Activated T-helper 1 cell treated with anti-CD3 and anti-CD28 coated beads, Interleukin-12 subunit alpha, Interleukin-12 subunit beta, Interleukin-2, Interleukin-4 antibody, amounts not matched to agents 30 ng/mL and 10 ng/mL and 1 ng/mL, durations not matched to agents 14 hours and 24 hours and 36 hours (primary cell): ENCODE measurements at places on chromosomes 11 and 22. TPM values are rescaled to one million over a fixed set of nuclear protein-coding genes. Genes with fewer than 3 reads are reported as not detected.

Gene NCAM1
- total RNA-seq = not detected in 2 replicates

Gene CD248
- total RNA-seq = 0.10 TPM in 1 of 2 replicates, not detected in the other

GRCh38 chr11:70111269-70112016 is 33.3 kb downstream of the ANO1 start:
- DNase-seq = no peak
- no peaks in the 10 kb centered on the region for H3K36me3 ChIP-seq
- peaks cover 8% of the 10 kb centered on the region for H3K4me1 ChIP-seq
- H3K4me3 ChIP-seq = no peak overlapping the region
- peaks cover 5% of the 10 kb centered on the region for H3K27me3 ChIP-seq

DNA sequence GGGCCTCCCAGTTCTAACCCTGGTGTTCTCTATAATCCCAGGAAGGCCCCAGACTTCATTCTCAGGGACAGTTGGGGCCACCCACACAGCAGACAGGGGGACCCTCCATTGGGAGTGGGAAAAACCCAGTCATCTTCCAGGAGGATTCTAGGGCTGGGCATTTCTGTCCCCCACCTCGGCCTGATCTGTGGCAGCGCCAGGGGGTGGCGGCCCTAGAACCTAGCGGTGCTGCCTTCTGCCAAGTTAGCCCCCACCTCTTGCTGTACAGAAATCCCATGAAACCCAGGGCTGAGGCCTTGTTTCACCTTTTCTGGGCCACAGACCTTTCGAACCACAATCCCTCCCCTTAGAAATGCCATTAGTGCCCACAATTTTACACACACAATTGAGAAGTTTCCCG is 9.6 kb downstream of the CHST1 start:
- peaks cover 8% of the 10 kb centered on the region for H3K4me1 ChIP-seq
- H3K4me3 ChIP-seq = no peak overlapping the region
- no peak for DNase-seq
- H3K27ac ChIP-seq = no peak overlapping the region

- no peak for DNase-seq
- H3K4me3 ChIP-seq = no peak overlapping the region
- H3K27ac ChIP-seq = no peak overlapping the region
- no peaks in the 10 kb centered on the region for H3K27me3 ChIP-seq
- H3K36me3 ChIP-seq = peaks cover 4% of the 10 kb centered on the region
These were observed 79.8 kb downstream of the CLPB start for GRCh38 chr11:72354356-72355115.

- peaks cover 60% of the 10 kb centered on the region for H3K4me1 ChIP-seq
- peak; percentile 80 for DNase-seq
- H3K4me3 ChIP-seq = peak overlapping the region; percentile 86
- no peaks in the 10 kb centered on the region for H3K27me3 ChIP-seq
- H3K27ac ChIP-seq = peak overlapping the region; percentile 73
These were observed 1.5 kb downstream of the CASTOR1 start for GRCh38 chr22:30287648-30288418.

GRCh38 chr11:112467721-112468120 is 207.1 kb upstream of the PLET1 start:
- peaks cover 3% of the 10 kb centered on the region for H3K27me3 ChIP-seq
- no peak overlapping the region for H3K4me3 ChIP-seq
- no peaks in the 10 kb centered on the region for H3K36me3 ChIP-seq
- DNase-seq = no peak
- no peaks in the 10 kb centered on the region for H3K4me1 ChIP-seq
- H3K27ac ChIP-seq = no peak overlapping the region

DNA sequence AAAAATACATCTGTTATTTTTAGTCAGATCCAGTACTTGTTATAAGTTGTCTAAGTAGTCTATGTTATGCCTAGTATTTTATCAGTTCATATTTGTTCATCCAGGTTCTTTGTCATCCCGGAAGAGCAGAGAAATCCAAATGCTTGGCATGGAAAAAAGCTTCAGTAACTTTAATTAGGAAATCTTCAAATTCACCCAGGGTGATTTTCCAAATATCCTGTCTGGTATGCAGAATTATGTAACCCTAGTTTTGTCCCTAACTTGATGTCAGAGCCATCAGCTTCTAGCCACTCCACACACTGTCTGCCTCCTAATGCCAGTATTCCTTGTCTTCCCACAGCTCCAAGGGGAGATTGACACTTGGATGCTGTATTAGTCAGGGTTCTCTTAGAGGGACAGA is 216.2 kb downstream of the ARHGAP42 start:
- no peaks in the 10 kb centered on the region for H3K36me3 ChIP-seq
- H3K27me3 ChIP-seq = no peaks in the 10 kb centered on the region
- H3K4me1 ChIP-seq = no peaks in the 10 kb centered on the region

DNA sequence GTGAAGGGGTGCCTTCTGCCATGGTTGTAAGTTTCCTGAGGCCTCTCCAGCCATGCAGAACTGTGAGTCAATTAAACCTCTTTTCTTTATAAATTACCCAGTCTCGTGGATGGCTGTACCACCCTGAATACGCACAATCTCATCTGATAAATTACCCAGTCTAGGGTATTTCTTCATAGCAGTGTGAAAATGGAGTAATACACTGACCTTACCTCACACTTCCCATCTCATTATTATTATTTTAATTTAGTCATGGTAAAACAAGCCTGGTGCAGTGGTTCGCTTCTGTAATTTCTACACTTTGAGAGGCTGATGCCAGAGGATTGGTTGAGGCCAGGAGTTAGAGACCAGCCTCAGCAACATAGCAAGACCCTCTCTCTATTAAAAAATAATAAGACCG is 30.5 kb upstream of the CYB5R3 start:
- H3K27me3 ChIP-seq = peaks cover 9% of the 10 kb centered on the region
- no peak overlapping the region for H3K27ac ChIP-seq
- H3K4me3 ChIP-seq = no peak overlapping the region
- H3K36me3 ChIP-seq = no peaks in the 10 kb centered on the region
